NCI-H1930 (cell line): ENCODE measurements at places on chromosomes 5 and 9.
A peak's percentile ranks its signal among the peaks of the same experiment; 100 is the strongest.

- no peak for DNase-seq
Observed at GRCh38 chr9:123555646-123556045, 199.6 kb downstream of the CRB2 start.

DNA sequence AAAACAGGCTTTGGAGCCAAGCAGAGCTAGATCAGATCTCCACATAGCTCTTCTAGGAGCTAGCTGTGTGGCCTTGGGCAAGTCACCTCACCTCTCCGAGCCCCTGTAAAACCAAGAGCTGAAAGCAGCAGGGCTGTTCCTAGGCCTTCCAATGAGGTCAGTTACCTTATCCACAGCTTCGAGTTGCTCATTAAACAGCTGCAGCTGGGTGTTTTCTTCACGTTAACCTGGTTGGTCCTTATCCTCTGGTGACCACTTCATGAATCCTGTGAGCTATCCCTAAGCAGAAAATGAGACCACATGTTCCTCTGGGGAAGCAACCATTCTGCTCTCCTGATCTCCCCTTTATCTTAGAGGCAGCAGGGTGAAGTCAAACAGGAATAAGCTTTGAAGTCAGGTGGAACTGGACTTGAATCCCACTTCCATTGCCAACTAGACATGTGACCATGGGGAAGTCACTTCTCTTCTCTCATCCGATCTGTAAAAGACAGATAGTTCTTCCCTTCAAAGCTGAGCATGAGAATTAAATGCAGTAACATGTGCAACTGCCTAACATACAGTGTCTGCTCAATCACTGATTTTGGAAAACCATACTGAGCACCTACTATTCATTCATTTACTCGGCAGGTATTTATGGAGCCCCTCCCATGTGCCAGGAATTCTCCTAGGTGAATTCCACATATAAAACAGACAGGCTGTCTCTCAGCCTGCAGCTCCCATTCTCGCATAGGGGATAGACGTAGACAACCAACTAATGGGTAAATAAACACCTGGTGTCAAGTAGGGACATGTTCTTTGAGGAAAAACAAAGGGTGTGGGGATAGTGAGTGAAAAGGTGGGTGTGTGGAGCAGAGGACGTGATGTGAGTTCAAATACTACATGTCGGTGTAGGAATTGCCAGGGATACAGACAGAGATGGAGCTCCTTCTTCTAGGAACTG is 111.7 kb upstream of the BOD1 start:
- no peak for DNase-seq

DNA sequence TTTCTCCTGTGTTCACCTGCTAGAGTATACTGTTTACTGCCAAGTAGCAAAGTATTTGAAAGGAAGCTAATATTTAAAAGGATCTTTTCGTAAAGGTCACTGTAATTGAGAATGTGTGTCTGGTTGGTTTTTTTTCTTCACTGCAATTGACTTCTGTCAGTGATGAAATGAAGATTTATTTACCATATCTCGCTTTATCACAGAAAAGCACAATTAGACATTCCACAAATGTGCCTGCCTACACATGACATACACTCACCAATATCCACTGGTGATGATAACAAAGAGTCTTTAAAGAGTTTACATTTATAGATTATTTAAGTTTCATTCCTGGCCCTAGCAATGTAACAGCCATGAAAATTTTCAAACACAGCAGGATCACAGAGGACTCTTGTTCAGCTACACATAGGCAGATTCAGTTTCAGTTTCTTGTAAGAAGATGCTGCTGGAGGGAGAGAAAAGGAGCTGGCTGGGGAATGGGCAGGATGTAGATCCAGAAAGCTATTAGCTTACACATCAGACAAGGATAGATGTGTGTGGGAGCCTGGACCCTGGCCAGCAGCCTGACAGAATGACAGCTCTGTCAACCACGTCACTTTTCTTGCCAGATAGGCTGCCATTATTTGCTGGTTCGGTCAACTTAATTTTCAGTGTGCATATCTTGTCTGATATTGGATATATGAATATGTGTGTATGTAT is 104.0 kb downstream of the GDNF start:
- no peak for DNase-seq

DNA sequence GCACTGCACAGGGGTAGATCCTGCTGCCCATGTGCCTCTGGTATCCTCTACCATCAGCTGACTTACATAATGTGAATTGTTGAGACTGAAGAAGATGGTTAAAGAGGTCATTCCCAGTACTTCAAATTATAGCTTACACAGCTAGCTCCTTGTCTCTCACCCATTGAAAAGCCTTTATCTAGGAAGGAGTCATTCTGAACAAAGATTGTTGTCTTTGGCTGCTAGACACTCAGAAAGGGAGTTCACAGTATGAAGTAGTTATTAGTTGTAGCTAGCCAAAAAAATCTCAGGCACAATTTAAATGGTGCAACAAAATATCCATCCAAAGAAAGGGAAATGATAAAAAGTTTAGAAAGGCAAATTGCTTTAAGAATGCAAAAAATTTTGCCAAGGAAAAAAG is 102.0 kb upstream of the NREP start:
- no peak for DNase-seq

DNA sequence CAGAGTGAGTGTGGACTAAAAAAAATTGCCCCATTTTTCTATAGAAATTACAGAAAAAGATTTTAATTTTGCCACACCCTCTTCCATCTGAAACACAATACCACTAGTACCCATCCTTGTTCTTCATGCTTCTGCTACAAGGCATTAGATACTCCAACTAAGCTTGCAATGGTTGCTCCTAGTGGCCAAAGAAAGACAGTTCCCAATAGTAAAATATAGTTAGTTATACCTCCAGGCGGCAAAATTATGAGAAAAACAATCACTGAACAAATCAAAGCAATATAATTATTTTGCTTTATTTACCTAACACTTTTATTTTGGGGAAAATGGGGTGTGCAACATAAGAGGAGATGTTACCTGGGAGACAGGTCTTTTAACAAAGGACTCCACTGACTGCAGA is 101.2 kb downstream of the RAPGEF6 start:
- no peak for DNase-seq

GRCh38 chr9:93156475-93157008 is 22.5 kb upstream of the NINJ1 start:
- DNase-seq, result no peak

GRCh38 chr5:56686337-56687195 is 128.8 kb upstream of the MAP3K1 start:
- DNase-seq, result no peak

- DNase-seq, result no peak
Observed at GRCh38 chr5:112691339-112691680, 46.4 kb upstream of the APC start.

GRCh38 chr9:71752928-71753327 is 15.4 kb downstream of the CEMIP2 start:
- DNase-seq, result peak; percentile 97

GRCh38 chr5:181084621-181085195 is 44.6 kb downstream of the BTNL9 start:
- no peak for DNase-seq

DNA sequence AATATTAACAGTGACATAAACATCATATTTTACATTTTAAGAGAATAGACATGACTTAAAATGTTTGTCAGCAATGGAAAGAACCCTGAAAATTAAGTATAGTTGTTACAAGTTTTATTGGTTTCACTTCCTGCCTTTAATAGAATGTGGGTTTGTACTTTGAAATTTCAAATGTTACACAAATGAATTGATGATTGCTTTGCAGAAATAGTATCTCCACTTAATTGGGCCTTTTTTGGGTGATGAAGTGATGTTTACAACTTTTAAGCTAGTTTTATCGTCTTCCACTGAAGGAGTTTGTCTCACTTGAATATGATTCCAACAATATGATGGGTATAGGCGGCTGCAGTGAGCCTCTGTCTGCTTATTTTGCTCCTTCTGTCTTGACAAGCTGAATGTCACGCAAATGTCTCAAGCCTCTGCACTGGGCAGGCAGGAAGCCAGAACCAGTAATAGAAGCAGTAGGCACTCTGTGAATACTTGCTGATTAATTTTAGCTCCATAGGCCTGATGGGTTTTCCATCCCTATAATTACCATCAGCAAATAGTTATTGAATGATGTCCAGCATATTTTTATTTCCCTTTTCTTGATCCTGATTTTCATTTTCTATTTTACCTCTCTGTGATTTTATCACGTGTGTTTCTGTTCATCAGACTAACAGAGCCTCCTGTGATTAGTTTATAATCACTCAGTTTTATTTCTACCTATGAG is 10.6 kb upstream of the NR3C1 start:
- DNase-seq, result no peak

DNA sequence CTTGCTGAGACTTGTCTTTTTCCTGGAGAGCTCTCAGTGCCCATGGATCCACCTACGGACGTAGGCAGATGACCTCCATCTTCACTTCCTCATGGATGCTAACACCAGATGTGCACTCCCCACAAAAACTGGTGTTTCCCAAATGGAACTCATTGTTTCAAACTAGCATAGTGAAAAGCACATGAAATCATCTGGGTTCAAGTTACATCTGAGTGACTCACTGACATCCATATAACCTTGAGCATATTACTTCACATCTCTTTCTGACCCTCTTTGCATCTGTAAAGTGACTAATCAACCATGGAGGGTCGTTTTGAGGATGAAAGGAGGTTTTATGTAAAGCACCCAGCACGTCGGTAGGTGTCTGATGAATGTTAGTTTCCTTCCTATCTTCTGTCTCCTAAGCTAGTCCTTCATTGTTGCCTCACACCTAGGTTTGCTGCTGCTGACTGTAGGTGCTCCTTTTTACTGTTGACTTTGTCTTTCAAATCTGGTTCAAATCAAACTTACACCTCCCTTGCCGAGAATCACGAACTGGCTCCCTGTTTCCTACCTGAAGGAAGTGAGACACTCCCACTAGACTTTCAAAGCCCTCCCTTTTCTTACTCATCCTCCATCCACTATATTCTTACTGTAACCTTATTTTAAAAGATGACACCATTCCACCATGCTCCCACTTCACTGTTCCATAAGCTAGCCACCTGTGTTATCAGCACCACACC is 10.3 kb downstream of the OCLN start:
- no peak for DNase-seq

- DNase-seq, result no peak
Observed at GRCh38 chr9:90556897-90557675, 85.5 kb downstream of the DIRAS2 start.

GRCh38 chr5:99587983-99588382 is 659.2 kb upstream of the CHD1 start:
- DNase-seq, result no peak

DNA sequence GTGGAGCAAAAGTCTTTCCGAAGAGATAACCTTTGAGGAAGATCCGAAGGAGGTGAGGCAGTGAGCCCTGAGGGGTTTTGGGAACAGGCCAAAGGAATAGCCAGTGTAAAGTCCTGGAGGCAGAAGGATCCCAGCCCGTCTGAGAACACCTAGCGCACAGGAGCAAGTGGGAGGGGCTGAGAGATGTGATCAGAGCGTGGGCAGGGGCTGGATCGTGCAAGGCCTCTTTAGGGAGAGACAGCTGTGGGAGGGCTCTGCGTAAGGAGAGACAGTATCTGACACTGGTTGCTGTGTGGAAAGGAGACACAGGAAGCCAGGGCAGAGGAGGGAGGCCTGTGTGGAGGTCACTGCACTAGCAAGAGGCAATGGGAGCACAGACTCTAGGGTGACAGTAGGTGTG is 68.2 kb downstream of the BARX1 start:
- no peak for DNase-seq

GRCh38 chr9:71630377-71630995 is 137.8 kb downstream of the CEMIP2 start:
- DNase-seq, result no peak

DNA sequence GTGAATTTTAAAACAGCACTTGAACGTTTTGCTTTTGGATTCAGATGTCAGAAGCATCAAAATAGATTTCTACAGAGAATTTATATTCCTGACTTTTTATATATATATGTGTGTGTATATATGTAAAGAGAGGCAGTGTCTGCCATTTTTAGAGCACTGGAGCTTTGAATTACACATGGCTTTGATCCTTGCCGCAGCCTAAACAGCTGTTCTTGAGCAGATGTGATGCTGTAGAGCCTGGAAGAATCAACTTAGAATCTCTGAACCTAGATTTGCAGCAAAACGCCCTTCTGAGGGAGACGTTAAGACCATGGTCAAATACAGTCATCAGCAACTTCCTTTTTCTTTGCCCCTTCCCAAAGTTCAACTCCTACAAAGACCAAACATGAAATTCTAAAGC is 21.7 kb upstream of the C5orf47 start:
- no peak for DNase-seq

GRCh38 chr9:1619915-1620710 is 395.0 kb upstream of the SMARCA2 start:
- peak; percentile 28 for DNase-seq
